ENCODE measurements at places on chromosomes 13 and 19.

DNA sequence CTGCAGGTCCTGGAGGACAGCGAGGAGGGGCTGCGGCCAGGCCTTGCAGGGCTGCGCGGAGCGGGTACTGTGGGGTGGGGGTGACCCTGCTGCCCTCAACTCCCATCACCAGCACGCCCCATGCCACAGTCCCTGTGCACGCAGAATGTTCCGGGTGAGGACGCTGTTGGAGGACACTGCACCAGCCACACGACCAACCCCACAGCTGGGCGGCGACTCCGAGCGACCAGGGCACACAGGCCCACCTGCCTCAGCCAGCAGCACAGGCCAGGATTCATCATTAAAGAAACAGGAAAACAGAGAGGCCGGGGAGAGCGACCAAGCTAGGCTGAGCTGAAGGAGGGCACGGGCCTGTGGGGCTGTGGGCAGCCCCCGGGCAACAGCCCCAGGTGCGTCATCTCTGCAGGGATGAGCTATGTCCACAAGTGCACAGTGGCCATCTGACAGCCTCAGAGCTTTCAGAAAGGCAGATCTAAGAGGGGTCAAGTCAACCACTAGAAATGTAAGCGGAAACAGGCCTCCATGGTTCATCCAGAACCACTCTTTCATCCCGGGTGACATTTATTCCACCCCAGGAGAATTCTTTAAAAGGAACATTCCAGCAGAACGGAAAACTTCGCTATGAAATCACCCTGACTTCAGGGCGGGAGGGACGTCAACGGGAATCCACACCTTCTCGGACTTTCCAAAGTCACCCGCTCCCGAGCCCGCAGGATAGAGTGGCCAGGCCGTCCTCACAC lies 1.5 kb downstream of the GAS6 start:
- no peak for DNase-seq

DNA sequence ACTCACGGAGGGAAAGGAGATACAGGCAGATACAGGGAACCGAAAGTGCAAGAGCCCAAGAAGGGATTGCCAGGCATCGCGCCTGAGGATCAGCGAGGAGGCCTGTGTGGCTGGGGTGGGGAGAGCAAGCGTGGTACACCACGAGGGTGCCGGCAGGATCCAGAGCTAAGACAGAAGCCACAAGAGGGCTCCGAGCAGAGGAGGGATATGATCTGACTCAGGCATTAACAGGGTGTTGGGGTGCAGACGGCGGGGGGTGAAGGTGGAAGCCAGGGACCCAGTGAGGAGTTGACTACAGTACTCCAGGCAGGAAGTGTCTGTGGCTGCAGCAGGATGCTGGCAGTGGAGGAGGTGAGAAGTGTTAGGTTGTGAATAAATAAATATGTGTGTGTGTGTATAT lies 5.4 kb upstream of the PPP1R37 start:
- DNase-seq = no peak

DNA sequence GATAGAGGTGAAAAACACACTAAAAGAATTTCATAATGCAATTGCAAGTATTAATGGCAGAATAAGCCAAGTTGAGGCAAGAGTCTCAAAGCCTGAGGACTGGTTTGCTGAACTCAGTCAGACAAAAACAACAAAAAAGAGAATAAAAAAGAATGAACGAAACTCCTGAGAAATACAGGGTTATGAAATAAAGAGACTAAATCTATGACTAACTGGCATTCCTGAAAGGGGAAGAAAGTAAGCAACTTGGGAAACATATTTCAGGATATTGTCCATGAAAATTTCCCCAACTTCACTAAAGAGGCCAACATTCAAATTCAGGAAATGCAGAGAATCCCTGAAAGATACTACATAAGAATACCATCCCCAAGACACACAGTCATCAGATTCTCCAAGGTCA lies 47.8 kb downstream of the UBL3 start:
- DNase-seq = no peak

DNA sequence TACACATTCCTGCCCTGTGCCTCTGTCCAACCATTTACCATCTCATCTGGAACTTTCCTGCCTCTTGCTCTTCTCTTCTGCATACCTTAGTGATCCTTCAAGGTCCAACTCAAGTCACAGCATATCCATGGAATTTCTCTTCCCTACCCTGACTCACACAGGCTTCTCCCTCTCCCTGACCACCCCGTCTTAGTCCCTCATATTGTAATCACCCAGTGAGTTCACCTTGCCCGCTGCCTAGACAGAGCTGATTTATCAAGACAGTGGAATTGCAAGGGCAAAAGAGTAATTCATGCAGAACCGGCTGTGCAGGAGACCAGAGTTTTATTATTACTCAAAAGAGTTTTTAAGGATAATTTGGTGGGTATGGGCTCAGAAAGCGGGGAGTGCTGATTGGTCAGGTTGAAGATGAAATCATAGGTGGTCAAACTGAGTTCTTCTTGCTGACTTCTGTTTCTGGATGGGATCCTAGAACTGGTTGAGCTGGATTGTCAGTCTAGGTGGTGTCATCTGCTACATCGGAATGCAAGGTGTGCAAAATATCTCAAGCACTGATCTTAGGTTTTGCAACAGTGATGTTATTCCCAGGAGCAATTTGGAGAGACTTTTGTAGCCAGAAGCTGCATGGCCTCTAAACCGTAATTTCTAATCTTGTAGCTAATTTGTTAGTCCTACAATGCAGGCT lies 67.2 kb downstream of the HSPH1 start:
- no peak for DNase-seq

DNA sequence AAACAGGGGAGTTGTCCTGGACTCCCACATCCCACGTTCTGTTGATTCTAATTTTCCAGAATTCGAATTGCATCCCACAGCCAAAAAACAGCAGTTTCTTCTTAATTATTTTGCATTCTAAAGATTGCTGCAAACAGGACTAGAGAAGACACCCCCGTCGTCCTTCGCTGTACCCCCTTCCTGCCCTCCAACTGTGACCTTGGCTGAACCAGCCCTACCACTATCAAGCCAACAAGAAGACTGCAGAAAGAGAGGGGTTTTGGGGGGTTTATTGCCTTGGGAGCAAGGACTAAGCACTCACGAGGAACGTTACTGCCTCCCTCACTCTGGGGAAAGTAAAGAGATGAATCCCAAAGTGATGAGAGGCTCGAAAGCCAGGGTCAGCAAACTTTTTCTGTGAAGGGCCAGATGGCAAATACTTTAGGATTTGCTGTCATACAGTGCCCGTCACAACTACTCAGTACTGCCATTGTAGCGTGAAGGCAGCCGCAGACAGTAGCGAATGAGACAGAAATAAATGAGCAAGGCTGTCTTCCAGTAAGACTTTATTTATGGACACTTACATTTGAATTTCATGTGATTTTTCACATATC lies 32.5 kb upstream of the KATNAL1 start:
- DNase-seq = no peak

- no peak for DNase-seq
Measured at GRCh38 chr13:43019811-43020210, 3.6 kb upstream of the DNAJC15 start.

- no peak for DNase-seq
Measured at GRCh38 chr19:52270266-52270885, 989 bp downstream of the ZNF766 start.

- DNase-seq = no peak
Measured at GRCh38 chr19:6481541-6482342, at the start of gene DENND1C. Gene DENND1C (minus strand): TSS chr19:6481787. CDS start chr19:6481695, 92 bp downstream.

- DNase-seq = no peak
Measured at GRCh38 chr19:49682274-49682673, 5.2 kb downstream of the PRMT1 start.

- no peak for DNase-seq
Measured at GRCh38 chr13:24747248-24748060, 16.5 kb upstream of the RNF17 start.

DNA sequence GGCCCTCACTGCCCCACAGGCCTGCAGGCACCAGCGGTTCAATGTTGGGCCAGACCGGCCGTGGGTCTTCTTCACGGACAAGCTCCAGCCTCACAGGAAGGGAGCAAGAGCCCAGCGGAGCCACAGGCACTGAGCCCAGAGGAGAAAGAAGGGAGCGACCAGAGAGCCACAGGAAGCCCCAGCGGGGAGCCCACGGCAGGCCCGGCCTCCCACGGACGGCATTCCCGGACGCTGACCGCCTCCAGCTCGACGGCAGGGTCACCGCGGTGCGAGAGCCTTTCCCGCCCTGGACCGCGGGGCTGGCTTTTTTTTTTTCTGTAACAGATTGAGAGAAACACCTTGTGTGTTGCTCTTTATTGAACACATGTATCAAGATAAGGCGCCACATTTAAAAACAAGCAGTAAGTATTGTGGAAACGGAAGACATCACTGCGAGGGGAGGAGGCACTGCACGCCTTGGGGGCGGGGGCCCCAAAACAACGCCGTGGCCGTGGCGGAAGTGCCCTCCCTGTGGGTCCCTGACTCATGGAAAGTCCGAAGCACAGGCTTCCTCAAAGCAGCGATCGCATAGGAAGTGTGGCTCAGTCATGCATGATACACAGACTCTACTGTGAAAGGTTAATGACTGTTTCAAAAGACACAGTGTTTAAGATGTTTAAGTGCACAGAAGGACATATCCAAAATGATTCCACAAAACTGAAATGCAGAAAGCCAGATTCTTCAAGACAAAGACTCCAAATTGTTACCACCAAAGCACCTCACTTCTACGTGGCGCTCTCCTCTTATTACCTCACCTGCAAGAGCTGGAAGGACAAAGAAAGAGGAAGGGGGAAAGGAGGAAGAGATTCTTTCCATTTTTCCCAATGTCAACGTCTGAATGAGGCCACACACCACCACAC lies 3.5 kb downstream of the RASA3 start:
- DNase-seq = no peak

DNA sequence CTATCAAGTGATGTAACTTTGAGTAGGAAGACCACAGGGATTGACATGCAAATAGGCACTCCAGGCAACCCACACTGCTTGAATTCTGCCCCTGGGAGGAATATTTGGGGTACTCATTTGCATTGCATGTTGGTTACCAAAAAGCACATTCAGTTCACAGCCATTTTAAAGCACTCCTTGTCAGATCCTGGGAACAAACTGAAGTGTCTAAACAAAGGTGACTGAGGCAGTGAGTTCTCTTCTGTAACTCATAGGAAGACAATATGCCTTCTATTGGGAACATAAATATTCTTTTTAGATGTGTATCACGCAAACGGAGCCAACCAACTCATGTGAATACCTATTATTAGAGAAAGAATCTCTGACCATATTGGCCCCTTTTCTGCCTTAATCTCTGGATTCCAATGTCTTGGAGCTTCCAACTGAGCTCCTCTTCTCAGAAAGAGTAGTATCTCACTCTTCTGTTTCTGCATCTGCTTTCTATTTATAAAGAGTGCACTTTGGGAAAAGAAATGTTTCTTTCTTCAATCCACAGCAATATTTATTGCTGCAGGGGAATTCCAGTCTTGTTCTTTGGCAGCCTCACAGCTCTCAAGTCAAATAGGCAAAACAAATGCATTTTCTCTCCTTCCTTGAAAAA lies 125.7 kb upstream of the NBEA start:
- DNase-seq = no peak

DNA sequence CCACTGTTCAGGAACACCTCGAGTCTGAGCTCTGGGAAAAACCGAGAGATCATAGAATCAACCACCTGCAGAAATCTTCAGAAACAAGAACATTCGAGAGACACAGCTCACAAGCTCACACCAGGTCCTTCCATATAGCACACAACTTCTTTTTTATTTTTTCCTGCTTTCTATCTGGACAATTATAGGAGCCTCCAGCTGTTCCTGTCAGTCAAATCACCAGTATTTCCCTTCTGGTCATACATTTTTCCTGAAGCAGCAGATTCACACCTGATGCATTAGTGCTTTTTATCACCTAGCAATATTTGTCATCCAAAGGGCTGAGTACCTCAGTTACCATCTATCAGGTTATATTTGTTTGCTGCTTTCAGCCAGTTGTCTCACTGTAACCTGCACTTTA lies 323.5 kb downstream of the FOXO1 start:
- no peak for DNase-seq

- DNase-seq = no peak
Measured at GRCh38 chr19:29760752-29761502, 45.9 kb upstream of the C19orf12 start.

- no peak for DNase-seq
Measured at GRCh38 chr19:48683349-48683748, 10.5 kb upstream of the NTN5 start.

DNA sequence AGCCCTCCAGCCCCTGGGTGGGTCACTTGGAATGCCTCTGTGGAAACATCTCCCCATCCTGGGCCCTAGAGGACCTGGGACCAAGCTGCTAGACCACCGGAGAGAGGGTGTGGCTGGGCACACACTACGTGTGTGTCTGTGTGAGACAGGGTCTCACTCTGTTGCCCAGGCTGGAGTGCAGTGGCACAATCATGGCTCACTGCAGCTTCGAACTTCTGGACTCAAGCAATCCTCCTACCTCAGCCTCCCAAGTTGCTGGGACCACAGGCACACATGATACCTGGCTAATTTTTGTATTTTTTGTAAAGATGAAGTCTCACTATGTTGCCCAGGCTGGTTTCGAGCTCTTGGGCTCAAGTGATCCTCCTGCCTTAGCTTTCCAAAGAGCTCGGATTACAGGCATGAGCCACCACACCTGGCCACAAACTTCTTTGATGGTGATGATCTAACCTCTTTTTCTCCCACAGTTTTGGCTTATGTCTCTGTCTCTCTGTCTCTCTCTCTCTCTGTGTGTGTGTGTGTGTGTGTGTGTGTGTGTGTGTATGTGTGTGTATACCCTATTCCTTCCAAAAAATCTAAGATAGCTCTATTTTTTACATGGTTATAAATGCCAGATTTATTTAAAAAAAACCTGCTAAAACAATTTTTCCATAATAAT lies 32.1 kb upstream of the SLC7A9 start:
- no peak for DNase-seq

DNA sequence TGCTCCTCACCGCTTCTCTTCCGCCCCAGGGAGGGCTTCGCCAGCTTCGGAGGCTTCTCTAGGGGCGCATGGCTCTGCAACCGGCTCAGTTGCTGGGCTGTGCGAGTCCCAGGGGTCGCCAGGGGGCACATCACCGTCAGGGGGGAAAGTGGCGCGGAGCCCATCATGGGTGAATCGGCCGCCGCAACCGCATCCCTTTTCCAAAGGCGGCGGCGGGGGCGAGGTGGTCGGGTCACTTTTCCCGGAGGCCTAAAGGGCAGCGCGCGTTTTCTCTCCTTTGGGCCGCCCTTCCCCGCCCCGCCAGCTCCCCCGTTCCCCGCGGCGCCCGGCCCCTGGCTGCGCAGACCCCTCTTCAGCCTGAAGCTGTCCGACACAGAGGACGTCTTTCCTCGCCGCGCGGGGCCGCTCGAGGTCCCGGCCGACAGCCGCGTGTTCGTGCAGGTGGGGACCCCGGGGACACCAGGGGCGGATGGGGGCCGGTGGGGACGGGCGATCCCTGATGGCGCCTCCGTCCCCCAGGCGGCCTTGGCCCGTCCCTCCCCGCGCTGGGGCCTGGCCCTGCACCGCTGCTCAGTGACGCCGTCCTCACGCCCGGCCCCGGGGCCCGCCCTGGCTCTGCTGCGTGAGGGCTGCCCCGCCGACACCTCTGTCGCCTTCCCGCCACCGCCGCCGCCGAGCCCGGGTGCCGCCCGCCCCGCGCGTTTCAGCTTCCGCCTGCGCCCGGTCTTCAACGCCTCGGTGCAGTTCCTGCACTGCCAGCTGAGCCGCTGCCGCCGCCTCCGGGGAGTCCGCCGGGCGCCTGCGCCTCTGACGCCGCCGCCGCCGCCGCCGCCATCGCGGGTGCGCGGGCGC lies 1.7 kb downstream of the TGFBR3L start:
- no peak for DNase-seq

- no peak for DNase-seq
Measured at GRCh38 chr13:113474179-113474578, 16.3 kb downstream of the DCUN1D2 start.

- no peak for DNase-seq
Measured at GRCh38 chr19:22526661-22527272, 104.6 kb upstream of the ZNF98 start.
